ENCODE measurements at places on chromosomes 1 and 21.

DNA sequence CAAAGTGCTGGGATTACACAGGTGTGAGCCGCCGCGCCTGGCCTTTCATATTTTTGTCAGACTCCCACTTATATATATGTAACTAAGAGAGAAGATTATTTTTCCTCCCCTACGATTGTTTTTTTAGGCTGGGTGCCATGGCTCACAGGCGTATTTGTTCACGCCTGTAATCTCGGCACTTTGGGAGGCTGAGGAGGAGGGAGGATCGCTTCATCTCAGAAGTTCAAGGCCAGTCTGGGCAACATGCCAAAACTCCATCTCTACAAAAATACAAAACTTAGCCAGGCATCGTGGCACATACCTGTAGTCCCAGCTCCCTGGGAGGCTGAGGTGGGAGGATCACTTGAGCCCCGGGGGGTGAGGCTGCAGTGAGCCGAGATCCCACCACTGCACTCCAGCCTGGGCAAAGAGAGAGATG lies 23.9 kb upstream of the ITLN2 start:
- no peak for DNase-seq

DNA sequence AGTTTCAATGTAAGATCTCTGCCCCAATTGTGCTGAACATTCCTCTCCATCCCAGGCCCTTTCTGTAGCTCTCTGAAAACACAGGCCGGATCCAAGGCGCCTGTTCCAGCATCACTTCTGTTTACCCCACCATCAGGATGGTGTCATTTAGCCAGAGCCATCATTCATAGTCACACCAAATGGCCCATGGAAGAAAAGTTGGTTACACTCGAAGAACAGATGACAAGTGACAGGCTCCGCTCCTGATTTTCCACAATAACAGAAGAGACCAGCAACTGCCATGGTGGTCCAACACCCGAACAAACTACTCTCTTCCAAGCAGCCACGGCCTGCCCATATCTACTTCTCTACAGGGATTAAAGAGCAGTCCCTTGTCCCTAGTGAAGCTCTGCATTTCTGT lies 59.9 kb upstream of the PROX1 start:
- DNase-seq: no peak

DNA sequence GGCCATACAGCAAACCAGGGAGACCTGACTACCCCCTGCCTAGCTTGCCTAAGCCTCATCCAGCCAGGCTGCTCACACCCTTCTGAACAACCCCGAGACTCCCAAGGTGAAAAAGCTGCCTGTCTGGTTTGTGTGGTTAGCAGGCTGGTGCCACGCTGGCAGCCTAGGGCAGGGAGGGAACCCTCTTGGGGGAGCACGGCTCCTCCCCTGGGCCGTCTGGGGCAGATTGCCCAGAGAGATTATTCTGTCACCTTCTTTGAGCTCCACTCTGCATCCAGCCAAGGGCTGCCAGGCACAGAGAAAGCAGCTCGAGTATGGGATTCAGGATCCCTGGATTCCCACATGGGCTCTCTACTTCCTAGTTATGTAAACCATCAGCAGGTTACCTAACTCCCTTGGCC lies 27.5 kb upstream of the TCEA3 start:
- DNase-seq: peak; percentile 37

DNA sequence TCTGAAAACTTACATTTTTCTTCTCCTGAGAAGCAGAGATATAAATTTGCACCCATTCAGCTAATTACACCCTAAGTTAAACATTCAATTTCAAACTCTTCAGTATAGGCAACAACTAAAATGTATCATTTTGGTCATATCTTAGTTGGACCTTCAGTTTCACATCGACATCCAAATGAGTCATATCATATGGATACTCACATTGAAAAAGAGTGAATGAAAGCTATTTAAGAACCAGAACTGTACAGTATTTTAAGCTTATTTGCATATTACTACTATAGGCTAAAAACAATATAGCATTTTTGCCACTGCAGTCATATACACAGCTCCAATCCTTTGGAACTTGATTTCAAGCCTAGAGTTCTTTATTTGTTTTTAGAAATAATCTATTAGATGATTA lies 33.6 kb downstream of the USP25 start:
- no peak for DNase-seq

DNA sequence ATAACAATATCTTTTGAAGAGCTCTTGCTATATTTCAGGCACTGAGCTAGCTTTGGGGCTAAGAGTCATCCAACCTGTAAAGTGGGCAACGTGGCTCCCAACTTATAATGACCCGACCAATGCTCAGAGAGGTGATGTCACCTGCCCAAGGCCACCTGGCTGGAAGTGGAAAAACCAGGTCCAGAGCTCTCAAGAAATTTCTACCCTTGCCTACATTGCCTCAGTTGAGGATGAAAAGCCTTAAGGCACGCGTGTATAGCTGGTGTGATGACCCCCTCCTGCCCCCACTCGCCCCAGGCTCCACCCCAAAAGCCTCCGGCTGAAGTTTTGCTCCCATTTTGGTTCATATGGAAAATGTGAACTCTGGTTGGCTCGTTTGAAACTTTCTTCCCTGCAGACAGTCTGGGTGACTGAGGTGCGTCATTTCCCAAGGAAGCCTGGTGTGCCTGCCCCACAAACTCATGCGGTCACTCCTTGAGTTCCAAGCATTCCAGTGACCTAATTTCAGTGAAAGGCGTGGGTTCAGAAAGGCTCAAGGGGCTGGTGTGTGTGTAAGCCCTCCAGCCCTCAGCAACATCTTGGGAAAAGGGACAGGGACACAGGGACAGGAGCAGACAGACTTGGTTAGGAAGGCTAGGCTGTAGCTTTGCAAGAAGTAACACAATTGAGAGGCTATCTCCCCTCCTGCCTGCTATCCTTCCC lies 20.5 kb downstream of the HTR1D start:
- DNase-seq: no peak

DNA sequence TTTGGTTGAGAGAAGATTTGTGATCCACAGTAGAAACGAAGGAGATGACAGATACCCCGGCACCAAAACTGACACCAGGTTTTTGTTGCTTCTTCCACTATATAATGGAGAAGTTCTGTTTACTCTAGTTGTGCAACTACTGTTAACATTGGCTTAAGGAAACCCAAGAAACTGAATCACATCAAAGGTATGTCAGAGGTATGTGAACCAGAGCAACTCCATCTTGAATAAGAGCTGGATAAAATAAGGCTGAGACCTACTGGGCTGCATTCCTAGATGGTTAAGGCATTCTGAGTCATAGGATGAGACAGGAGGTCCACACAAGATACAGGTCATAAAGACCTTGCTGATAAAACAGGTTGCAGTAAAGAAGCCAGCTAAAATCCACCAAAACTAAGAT lies 173.7 kb upstream of the CAMK1G start:
- DNase-seq: no peak

DNA sequence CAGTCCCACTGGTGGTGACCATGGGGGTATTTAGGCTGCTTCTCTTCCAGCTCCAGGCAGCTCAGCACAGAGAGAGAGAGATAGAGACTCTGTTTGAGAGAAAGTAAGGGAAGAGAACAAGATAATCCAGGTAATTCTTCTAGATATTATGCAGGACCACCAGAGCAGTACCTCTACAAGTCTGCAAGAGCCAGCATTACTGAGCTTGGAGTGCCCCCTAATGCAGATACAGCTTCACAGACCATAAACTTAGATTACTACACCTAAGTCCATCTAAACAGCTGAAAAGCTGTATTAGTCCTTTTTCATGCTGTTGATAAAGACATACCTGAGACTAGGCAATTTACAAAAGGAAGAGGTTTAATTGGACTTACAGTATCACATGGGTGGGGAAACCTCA lies 570.3 kb downstream of the LRRIQ3 start:
- DNase-seq: no peak

GRCh38 chr1:176206006-176206960 lies 803 bp downstream of the COP1 start:
- no peak for DNase-seq

DNA sequence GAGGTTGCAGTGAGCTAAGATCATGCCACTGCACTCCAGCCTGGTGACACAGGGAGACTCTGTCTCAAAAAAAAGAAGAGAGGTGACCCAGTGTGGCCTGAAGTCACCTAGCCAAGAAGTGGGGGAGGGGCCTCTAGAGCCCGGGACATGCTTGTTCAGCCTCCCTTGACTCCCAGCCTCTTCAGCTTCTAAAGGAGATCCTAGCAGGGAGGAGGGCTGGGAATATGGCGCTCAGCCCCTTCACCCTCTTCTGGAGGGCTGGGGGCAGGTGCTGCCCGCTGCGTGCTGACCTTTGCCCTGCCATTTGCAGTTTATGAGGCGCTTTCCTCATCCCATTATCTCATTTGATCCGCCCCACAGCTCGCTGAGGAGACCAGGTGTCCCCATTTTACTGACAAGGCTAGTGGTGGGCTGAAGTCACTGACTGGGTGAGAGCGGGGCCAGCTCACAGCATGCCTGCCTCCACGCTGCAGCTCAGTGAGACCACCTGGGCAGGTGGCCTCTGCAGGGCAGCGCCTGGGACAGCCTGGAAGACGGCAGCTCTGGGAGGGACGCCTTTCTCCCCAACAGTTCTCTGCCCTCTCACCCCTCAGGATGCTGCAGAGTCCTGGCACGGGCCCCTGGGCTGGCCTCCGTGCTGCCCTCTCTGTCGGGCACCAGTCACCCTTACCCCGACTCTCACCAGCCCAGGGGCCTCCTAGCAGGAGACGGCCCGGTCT lies 7.5 kb downstream of the ELF3 start:
- DNase-seq: no peak

DNA sequence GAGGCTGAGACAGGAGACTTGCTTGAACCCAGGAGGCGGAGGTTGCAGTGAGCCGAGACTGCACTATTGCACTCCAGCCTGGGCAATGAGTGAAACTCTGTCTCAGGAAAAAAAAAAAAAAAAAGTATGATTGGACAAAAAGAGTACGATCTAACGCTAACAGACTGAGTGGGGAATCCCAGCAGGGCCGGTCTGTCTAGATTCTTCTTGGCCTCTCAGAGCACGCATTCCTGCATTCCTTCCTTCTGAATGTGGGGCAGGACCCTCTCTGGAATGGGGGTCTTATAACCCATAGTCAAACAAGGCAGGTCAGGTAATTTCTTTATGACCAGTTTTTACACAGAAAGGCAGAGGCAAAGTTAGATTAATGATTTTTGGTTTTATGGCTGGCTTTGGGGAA lies 92.0 kb upstream of the PPM1J start:
- no peak for DNase-seq

GRCh38 chr21:40080385-40080784 lies 213.1 kb downstream of the PCP4 start:
- no peak for DNase-seq

DNA sequence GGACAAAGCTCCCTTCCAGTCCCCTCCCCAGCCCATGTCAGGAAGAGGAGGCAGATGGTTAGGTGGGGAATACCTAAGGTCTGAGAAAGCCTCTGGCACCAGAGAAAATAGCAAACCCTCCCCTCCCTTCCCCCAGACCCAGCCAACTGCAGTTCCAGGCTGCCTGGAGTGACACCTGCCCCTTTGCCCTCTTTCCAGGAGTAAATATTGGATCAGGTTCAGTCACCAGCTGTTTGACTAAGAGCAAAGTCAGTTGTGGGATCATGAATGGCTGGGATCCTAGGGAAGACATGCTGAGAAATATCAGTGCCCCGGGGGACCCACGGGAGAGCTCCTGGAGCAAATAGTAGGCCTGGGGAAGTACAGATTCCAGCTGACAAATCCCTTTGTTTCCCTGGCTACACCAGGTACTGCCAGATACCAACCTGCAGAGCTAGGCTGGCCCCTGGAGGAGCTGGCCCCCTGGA lies 12.2 kb upstream of the CDK18 start:
- DNase-seq: no peak

GRCh38 chr1:169098380-169098779 lies 8.1 kb upstream of the ATP1B1 start:
- no peak for DNase-seq

DNA sequence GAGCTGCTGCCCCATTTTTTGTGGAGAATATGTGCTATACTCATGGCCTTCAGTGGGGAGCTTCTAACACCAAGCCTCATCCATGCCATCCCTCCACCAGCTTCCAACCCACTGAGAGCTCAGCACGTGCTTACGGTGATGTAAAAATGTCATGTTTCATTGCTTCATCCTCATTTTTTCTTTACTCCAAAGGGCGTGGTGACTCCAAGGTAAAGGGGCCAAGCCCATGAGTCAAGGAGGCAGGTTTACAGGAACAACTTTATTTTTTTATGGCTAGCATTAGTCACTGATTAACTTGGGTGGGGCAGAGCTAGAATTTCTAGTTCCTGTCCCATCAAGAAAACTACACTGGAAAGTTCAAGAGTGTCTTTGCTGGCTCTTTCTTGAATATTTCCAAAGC lies at the start of gene C1orf226:
Gene C1orf226 (plus strand): TSS at position 346 of the 400 bp plus-strand sequence. CDS start 174 bp downstream, outside the sequence.
- DNase-seq: no peak

- no peak for DNase-seq
Observed at GRCh38 chr1:15961492-15961891, 14.4 kb downstream of the ZBTB17 start.

GRCh38 chr1:167832693-167833092 lies 81.2 kb downstream of the ADCY10 start:
- no peak for DNase-seq

GRCh38 chr1:198423673-198424072 lies 116.8 kb downstream of the ATP6V1G3 start:
- no peak for DNase-seq

DNA sequence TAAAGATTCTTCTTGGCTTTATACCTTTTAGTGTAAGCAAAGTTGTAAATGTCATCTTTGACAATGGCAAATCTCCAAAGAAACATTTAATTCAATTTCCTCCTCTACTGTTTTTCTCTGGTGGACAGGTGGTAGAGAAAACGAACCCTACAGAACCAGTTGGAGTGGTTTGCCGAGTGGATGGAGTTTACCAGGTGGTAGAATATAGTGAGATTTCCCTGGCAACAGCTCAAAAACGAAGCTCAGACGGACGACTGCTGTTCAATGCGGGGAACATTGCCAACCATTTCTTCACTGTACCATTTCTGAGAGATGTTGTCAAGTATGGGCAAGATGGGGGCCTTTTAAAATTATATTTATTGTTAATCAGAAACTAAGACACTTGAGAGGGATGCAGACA lies 25.8 kb downstream of the UAP1 start:
- DNase-seq: no peak

GRCh38 chr1:116107371-116107770 lies 3.8 kb upstream of the MAB21L3 start:
- DNase-seq: no peak

DNA sequence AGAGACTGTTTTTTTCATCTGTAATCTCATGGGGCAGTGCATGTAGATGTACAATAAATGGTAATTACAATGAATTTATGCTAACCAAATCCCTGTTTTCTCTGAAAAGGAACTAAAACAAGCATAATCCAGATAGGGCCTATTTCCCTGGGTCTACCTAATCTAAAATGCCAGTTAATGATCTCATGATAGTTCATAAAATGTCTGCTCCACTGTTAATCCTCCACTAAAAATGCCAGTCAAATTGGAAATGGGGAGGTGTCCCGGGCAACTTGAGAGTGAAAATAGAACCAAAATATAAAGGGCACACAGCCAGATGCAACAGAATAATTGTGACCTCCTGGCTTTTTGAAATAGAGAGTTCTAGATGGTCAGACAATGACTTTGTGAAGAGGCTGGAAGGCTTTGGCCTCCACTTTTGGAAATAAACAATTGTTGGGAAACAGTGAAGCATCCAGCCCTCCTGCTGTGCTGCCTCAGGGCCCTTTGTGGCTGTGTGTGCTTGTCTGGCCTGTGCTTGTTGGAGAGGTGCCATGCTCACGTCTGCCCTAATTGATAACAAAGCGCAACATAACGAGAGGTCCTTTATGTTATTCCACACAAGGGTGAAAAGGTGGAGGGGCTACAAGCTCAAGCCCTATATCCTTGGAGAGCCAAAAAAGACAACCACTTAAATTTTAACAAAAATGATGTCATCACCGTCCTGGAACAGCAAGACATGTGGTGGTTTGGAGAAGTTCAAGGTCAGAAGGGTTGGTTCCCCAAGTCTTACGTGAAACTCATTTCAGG lies 97.7 kb downstream of the ATP5PO start:
- DNase-seq: no peak

- DNase-seq: no peak
Observed at GRCh38 chr1:181508486-181509165, 25.3 kb downstream of the CACNA1E start.
